ENCODE measurements at places on chromosomes 11 and 22.

GRCh38 chr11:74923125-74923524 lies 25.8 kb downstream of the XRRA1 start:
- no peak for DNase-seq

- DNase-seq = no peak
Measured at GRCh38 chr22:44154436-44154942, 26.2 kb upstream of the PARVG start.

DNA sequence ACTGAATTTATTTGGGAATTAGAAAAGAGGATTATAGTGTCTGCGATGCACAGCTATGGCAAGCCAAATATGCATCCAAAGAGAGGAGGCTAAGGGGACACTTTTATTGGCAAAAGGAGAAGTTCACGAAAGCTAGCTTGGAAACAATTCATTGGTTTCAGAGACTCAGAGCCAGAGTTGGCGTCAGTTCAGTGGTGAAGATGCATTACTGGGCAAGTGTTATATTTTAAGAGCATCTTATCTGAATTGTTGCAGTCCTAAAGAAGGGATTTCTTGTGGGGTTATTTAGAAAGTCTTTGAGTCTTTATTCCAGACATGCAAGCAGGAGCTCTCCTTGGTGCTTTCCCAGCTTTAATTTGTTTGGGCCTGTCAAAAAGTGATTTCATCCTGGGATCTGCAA lies 15.0 kb downstream of the CLDN5 start:
- DNase-seq = no peak

DNA sequence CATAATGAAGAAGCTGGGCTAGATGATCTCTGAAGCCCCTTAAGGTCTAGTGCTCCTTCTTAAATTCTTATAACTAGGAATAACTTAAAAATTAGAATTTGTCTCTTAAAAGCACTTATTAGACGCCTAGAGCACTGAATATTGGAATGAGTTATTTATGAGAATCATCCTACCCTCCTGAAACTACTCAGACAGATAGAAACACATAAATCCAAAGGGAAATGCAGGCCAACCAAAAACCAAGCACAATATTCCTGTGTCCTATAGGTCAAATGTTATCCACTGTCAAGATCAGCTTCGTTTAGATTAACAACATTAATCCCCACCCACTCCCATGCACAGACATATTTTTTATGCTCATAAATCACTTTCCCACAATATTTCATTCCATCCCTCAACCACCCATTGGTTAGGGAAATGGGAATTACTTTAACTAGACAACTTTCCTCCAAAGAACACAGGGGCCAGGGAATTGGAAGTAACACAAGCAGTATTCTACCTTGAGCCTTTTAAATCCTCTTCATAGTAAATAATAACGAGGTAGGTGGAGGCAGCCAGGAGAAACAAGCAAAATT lies 87.1 kb downstream of the CD44 start:
- DNase-seq = no peak

DNA sequence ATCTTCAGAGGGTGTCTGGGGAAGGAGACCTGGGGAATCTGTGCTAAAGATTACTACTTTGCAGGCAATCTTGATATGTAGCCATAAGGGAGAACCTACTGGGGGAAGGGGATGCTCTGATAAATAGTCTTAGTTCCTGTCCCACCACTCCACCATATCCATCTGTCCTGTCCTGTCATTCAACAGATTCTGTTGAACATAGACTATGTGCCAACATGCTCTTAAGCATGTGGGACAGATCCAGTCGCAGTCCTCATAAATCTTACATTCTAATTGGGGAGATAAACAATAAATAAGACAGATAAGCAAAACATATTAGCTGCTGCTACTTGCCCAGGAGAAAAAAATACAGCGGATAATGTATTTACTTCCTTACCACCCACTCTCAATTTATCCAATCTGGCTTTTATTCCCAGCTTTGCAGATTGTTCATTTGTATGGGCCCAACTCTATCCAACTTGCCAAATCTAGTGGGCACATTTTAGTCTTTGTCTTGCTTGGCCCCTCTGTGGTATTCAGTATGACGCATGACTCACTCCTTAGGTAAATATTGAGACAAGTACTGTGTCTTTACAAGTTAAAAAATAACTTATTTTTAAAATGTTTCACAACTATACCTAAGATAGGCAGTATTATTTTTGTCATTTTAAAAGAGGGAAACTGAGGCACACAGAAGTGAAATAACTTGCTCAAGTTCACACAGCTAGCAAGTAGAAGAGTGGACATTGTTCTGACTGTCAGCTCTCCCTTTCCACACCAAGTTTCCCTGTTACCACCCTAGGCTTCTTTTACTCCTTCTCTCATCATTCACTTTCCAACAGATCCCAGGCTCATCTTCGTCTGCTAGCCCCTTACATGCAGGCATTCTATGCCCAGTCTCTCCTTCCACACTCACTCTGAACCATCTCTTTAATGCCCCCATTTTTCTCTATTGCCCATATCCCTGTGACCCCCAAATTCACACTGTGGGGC lies 133.6 kb upstream of the SESN3 start:
- peak; percentile 34 for DNase-seq

- DNase-seq = no peak
Measured at GRCh38 chr11:117200813-117201657, 1.9 kb downstream of the TAGLN start.

- peak; percentile 90 for DNase-seq
Measured at GRCh38 chr11:86193297-86194095, 51.1 kb upstream of the EED start.

- DNase-seq = no peak
Measured at GRCh38 chr11:71454470-71455113, 1.6 kb downstream of the NADSYN1 start.

DNA sequence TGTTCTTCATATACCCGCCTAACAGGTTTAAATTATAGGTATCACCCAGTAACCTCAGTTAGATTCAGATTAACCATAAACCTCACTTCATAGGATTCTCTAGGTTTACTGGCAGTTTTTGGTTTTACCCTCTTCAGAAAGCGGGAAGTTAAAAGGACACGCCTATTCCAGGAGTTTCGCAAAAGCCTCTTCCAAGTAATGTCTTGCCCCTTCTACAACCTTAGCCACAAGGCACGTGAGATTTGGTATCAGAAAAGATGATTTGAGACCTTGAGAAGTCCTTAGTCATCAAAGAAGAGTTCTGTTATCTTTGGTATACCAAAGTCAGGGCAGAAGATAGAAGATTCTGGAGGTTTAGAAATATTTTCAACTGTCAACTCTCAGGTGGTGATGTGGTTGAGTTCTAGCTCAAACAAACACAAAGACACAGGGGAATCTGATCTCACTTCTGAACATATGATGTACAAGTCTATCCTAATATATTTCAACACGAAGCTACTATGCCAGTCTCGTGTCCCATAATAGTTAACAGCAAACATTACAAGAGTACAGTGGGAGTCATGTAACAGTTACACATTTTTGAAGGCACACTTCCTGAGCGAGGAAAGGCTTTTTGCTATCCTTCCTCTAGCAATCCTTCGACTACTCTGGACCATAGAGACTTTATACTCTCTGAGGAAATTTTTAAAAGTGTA lies 103.5 kb downstream of the USP35 start:
- DNase-seq = no peak

GRCh38 chr11:86152006-86152862 lies 83.3 kb upstream of the PICALM start:
- peak; percentile 90 for DNase-seq
